ENCODE measurements at places on chromosomes 2 and 18. TPM values are rescaled to one million over a fixed set of nuclear protein-coding genes. Genes with fewer than 3 reads are reported as not detected.

ASIC4 gene
- not detected for total RNA-seq

NAT8 gene
- not detected for total RNA-seq

RANBP2 gene
- 168 TPM for total RNA-seq

ANKRD53 gene
- 0.50 TPM for total RNA-seq

MSGN1 gene
- not detected for total RNA-seq

BCL11A gene
- total RNA-seq: 0.27 TPM

RAB6D gene
- not detected for total RNA-seq

RFX8 gene
- 2.0 TPM for total RNA-seq

COLEC12 gene
- 30.2 TPM for total RNA-seq

MDH1B gene
- 0.65 TPM for total RNA-seq

HOXD12 gene
- not detected for total RNA-seq

CCDC102B gene
- 0.93 TPM for total RNA-seq

ASAP2 gene
- total RNA-seq: 121 TPM

PASK gene
- total RNA-seq: 9.0 TPM

CRACDL gene
- total RNA-seq: 4.1 TPM

SPP2 gene
- total RNA-seq: not detected

OTX1 gene
- 0.27 TPM for total RNA-seq

MYOM1 gene
- total RNA-seq: under 0.01 TPM
